ENCODE measurements at places on chromosomes 13 and 19.

GRCh38 chr19:7191946-7192691 is 102.1 kb downstream of the INSR start:
- DNase-seq = no peak

DNA sequence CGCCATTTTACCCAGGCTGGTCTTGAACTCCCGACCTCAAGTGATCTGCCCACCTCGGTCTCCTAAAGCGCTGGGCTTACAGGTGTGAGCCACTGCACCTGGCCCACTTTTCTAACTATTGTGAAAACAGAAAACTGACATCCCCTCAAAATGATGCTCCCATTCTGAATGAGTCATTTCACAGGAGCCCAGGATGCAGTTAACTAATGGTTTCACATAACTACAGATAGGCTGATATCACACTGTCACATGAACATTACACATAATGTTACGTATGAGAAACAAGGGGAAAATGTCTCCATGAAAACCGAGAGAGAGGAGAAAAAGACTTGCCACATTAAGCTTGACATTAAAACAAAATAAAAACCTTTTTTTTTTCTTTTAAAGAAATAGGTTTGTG is 37.5 kb downstream of the N4BP2L2 start:
- no peak for DNase-seq

DNA sequence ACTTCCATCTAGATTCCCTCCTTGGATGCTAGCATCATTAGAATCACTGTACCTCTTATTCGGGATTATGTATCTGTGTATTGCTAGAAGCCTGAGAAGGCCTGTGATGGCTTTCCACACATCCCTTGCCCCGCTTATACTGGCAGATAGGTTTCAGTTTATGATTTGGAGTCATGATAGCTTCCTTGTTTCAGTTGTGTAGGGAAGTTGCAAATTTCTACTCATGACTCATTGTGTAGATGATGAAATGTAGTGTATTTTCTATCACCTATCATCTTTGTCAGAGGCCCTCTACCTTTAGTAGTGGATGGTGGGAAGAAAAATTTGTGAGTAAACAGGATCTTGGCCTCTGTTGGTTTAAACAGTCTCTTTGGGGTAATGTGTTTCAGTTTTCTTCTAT is 165.2 kb downstream of the GGACT start:
- DNase-seq = no peak

- DNase-seq = no peak
Measured at GRCh38 chr19:45066921-45067661, 9.2 kb downstream of the ZNF296 start.

DNA sequence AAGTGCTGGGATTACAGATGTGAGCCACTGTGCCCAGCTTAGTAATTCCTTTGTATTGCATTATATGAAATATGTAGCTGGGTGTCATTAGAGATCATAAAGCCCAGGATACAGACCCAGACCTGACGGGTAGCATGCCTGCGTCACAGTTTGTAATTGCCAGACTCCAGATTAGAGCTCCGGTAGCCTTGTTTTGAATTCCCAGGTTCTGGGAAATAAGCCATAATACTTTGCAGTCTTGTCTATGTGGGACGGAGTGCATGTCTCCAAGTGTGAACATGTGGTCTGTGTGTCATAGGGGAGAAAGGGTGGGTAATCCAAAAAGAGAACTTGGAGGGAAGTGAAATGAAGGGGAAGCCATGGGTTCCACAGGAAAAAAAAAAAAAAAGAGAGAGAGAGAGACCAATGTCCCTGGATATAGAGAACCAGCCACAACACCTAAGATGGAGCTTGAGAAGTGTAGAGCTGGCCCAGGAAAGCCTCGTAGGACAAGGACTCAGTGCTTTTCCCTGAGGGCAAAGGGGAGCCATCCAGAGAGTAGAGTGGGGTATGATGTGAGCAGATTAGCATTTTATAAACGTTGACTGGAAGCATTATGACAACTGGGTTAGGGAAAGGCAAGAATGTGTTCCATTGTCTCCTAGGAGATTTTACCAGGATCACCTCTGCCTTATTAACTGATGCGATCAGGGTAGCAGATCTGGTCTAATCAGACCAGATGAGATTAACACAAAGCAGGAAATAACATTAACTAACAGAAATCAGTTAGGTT is 2.6 kb downstream of the ZSCAN4 start:
- DNase-seq = no peak

GRCh38 chr19:18233224-18233825 is 7.1 kb upstream of the PDE4C start:
- no peak for DNase-seq

- DNase-seq = peak; percentile 56
Measured at GRCh38 chr13:58882516-58882915, 1251.0 kb downstream of the PCDH17 start.

GRCh38 chr13:29681864-29682263 is 86.4 kb upstream of the SLC7A1 start:
- DNase-seq = no peak

DNA sequence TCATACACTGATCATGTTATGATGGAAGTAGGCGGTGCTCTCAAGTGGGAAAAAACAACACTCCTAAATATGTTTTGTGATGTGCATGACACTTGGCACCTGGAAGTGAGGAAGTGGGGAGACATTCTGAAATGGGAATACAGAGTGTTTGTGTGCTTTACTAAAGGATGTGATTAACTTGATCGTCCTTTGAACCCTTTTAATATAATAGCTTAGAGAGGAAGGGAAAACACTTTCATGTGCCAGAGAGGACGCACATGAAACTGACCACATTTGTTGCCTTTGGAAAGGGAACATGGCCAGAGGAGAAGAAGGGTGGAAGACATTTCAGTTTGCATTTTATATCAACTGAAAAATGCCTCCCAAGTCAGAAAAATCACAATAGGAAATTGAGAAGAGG is 31.4 kb downstream of the SMAD9 start:
- no peak for DNase-seq

DNA sequence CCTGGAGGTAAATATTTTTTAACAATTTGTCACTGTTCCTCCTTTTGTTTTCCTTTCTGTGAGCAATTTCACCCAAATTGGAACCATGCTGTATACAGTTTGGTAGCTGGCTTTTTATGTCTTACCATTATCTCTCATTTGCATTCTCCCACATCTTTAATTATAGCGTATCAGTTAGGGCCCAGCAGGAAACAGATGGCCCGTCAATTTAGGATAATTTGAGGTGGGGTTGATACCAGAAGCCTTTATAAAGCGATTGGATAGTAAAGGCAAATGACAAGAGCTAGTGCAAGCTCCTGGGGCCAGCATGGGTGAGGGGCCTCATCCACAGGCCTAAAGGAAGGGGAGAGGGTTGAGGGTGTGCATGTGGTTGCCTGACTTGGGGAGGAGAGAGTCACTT is 3.8 kb upstream of the IFNL4 start:
- no peak for DNase-seq

- peak; percentile 82 for DNase-seq
Measured at GRCh38 chr19:38506723-38507550, 73.4 kb downstream of the RYR1 start.

GRCh38 chr13:101706651-101707050 is 254.2 kb downstream of the ITGBL1 start:
- DNase-seq = peak; percentile 28

GRCh38 chr13:108273429-108274118 is 4.1 kb downstream of the TNFSF13B start:
- no peak for DNase-seq

GRCh38 chr19:49004133-49004532 is 10.4 kb downstream of the RUVBL2 start:
- no peak for DNase-seq

DNA sequence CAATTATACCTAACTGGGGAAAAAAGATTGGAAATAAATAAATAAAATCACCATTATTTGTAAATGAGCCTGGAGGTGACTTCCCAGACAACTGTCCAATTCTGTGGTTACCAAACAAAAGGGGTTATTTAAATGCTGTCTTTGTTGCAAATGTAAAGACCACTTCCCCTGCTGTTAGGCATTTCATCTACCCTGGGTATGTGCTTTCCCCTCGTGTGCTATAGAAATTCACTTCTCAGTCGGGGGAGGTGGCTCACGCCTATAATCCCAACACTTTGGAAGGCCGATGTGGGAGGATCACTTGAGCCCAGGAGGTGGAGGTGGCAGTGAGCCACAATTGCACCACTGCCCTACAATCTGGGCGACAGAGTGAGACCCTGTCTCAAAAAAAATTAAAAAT is 101.9 kb upstream of the AKAP11 start:
- DNase-seq = no peak

DNA sequence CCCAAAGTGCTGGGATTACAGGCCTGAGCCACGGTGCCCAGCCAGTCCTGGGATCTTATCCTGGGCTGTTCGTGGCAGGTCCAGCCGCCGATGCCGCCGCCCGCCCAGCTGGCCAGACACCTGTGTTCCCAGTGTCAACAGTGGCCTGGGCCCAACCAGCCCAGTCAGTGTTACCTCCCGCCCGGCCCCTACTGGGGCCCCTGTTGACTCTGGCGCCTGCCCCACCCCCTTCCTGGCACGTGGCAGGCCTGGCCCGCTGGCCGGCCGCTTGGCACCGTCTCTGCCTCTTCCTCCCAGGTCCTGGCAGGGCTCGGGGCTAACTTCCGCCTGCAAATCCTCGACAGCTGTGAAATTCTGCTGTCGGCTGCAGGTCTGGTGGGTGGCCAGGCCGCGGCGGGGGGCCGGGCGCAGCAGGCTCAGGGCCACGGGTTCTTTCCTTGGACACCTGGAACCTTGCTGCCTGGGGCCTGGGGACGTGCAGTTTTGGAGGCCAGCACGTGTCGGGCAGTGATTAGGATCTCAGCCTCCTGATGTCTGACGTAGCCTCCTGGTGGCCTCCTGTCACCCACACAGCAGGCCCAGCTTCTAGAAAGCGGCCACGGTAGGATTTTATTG is 9.1 kb downstream of the ARID3A start:
- DNase-seq = no peak

- peak; percentile 87 for DNase-seq
Measured at GRCh38 chr19:9796113-9796773, 22.6 kb downstream of the FBXL12 start.

DNA sequence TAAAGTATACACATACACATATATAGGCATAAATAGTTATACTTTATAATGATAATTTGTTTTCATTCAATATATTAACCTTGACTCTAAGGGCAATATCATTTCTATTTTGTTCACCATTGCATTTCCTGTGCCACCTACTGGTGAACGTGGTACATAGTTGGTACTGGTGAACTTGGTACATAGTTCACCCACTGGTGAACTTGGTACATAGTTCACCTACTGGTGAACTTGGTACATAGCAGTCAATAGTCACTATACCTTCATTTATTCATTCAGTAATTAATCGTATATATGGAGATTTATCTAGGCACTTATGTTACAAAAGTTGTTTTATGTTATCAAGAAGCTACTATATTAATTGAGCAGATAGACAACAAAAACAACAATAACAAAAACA is 172.6 kb upstream of the ATXN8OS start:
- no peak for DNase-seq

- DNase-seq = no peak
Measured at GRCh38 chr19:13020002-13020414, 24.7 kb downstream of the NFIX start.

GRCh38 chr13:100363285-100363711 is 225.3 kb downstream of the GGACT start:
- DNase-seq = no peak

DNA sequence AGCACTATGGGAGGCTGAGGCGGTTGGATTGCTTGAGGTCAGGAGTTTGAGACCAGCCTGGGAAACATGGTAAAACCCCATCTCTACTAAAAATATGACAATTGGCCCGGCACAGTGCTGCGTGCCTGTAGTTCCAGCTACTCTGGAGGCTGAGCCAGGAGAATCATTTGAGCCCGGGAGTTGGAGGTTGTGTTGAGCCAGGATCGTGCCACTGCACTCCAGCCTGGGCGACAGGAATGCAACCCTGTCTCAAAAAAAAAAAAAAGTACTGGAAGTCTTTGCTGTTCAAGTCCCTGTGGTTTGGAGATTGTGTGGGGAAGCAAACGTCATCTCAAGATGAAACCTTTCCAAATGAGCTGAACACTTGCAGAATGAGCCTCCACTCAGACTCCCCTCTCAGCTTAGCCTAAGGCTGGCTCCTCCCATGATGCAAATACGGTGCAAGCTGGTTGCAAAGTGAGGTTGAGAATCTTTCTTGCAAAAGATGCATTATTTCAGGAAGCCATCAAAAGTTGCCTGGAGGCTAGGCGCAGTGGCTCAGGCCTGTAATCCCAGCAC is 46.2 kb downstream of the MYO9B start:
- DNase-seq = no peak

GRCh38 chr19:56884441-56884840 is 43.9 kb upstream of the PEG3 start:
- DNase-seq = no peak

DNA sequence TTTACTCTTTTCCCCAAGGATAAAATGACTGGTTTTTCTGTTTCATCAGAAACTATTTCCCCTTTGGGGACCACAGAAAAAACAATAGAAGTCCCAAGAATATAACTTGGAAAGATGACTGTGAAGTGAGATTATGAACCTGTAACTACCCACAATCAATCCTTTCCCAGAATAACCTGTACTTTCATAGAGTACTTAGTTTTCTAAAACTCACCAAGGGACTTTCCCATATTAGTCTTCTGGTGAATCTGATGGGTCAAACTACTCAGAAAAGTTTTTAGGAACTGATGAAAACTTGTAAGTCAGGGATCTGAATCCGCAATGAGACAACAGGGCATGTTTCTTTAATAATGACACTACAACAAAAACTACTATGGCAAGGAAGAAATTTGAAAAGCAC is 62.6 kb downstream of the STK24 start:
- DNase-seq = no peak

DNA sequence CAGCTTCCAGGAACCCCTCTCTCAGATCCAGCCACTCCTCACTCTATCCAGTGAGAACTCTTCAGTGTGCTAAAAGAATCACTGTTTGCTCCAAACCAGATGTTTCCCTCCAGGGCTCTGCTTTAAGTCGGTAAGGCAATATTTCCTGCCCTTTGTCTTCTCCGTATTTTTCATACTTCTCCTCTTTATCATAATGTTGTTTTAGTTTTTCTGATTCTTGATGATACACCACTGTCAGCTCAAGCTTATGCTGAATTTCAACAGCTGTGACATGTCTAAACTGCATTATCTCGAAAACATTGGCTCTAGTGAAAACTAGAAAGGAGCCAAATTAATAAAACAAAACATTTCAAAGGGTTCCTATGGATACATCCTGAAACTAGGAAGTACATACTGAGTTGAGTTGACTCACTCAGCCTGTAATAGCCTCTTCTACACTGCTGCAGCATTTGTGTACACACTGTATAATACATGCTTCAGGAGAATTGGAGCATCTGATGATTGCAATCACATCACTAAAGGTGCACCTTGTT is 39.8 kb downstream of the GPR180 start:
- peak; percentile 83 for DNase-seq

- no peak for DNase-seq
Measured at GRCh38 chr19:45468803-45469131, 971 bp downstream of the FOSB start.

DNA sequence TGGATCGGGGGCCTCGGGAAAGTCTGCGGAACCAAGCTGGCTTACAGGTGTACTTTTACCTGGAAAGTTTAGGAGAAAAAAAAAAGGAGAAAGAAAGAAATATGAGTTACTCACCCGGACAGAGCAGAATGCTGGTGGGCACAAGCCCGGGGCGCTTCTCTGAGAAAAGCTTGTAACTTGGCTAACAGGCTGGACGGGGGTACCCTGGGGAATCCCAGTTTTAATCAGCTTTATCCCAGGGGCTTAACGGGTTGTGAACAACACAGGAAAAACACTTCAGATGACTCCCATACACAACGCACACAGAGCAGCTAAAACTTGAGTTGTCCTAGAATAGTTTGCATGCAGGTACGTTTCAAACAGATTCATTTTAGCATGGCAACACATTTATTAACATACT is 37.3 kb downstream of the KLF2 start:
- no peak for DNase-seq

GRCh38 chr19:54653181-54653809 is 9.5 kb upstream of the LILRB4 start:
- no peak for DNase-seq
